ENCODE measurements at places on chromosomes 11 and 22.
A peak's percentile ranks its signal among the peaks of the same experiment; 100 is the strongest.

DNA sequence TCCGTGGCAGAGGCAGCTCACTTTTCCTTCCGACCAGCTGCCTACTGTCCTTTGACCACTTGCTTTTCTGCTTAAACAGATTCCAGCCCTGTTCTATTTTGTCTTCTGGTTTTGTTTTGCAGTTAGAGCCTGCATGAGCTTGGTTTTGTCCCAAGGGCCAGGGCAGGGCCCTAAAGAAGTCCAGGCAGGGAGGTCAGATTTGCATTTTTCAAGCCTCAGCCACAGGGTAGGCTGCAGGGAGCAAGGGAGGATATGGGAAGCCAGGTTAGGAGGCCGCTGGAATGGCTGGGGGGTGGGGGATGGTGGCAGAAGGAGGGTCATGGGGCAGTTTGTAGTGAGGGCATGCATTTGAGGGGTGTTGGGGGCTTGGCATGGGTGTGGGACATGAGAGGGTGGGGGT, 23.1 kb downstream of the FADD start:
- no peak for DNase-seq
- no peak overlapping the region for H3K27ac ChIP-seq
- no peak overlapping the region for H3K4me3 ChIP-seq
- no peaks in the 10 kb centered on the region for H3K4me1 ChIP-seq

GRCh38 chr22:30871391-30872284, 96.9 kb downstream of the MORC2 start:
- H3K4me3 ChIP-seq: no peak overlapping the region
- H3K36me3 ChIP-seq: no peaks in the 10 kb centered on the region
- no peak overlapping the region for H3K27ac ChIP-seq
- peaks cover 1% of the 10 kb centered on the region for H3K4me1 ChIP-seq

GRCh38 chr11:112085822-112086421, 634 bp downstream of the TIMM8B start:
- peaks cover 37% of the 10 kb centered on the region for H3K36me3 ChIP-seq
- peak overlapping the region; percentile 100 for H3K4me3 ChIP-seq
- H3K27me3 ChIP-seq: no peaks in the 10 kb centered on the region
- DNase-seq: no peak
- H3K4me1 ChIP-seq: peaks cover 31% of the 10 kb centered on the region
- peak overlapping the region; percentile 98 for H3K27ac ChIP-seq

DNA sequence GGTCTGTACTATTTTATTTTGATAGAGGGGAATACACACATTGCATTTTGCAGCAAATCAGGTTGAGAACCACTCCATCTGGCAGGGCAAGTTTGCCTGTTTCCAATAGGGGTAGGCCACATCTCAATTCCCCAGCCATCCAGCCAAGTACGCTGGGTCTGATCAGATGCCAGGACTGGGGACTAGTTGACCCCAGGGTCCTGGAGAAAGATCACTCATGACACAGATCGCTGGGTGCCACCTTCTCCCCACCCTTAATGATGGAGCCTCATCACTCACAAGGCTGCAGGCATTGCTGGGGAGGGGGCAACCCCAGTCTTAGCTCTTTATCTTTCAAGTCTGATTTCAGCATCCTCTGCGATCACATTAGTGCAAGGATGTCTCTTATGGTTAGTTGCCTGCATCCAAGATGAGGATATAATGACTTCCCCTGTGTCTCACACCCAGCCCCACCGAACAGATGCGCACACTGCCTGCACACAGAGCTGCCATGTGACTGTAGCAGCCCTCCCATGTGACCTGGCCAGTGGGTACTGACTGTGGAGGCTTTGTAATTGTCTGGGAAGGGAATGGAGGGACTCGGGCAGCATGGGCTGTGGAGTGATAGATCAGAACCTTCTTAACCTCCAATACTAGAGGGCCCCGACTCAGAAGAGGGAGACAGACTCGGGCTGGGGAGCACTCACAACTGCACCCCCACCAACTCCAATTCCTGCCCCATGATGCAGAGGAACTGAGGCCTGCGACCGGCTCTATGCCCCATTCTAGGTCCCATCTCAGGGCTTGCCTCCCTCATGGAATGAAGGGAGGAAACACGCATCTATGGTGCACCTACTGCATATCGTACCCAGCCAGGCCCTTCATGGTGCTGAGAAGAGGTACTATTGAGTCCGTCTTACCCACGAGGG, 155.8 kb downstream of the DSCAML1 start:
- peaks cover 2% of the 10 kb centered on the region for H3K4me1 ChIP-seq
- no peak overlapping the region for H3K4me3 ChIP-seq
- H3K36me3 ChIP-seq: no peaks in the 10 kb centered on the region

GRCh38 chr22:35705141-35705540, 12.5 kb upstream of the APOL5 start:
- no peaks in the 10 kb centered on the region for H3K36me3 ChIP-seq
- H3K4me3 ChIP-seq: no peak overlapping the region
- no peak for DNase-seq
- H3K4me1 ChIP-seq: peaks cover 2% of the 10 kb centered on the region

GRCh38 chr11:64453466-64453865, 94.5 kb downstream of the RPS6KA4 start:
- H3K4me1 ChIP-seq: peaks cover 8% of the 10 kb centered on the region
- H3K27ac ChIP-seq: no peak overlapping the region
- H3K36me3 ChIP-seq: no peaks in the 10 kb centered on the region
- peaks cover 56% of the 10 kb centered on the region for H3K27me3 ChIP-seq
- DNase-seq: no peak

GRCh38 chr22:24331468-24332440, 61.1 kb downstream of the SPECC1L start:
- H3K27ac ChIP-seq: no peak overlapping the region
- H3K36me3 ChIP-seq: peaks cover 15% of the 10 kb centered on the region
- no peaks in the 10 kb centered on the region for H3K4me1 ChIP-seq
- no peak for DNase-seq
- no peaks in the 10 kb centered on the region for H3K27me3 ChIP-seq
- H3K4me3 ChIP-seq: no peak overlapping the region

GRCh38 chr11:34044664-34045485, 6.7 kb upstream of the CAPRIN1 start:
- DNase-seq: no peak
- peaks cover 2% of the 10 kb centered on the region for H3K4me1 ChIP-seq
- H3K27ac ChIP-seq: peak overlapping the region; percentile 4

- no peaks in the 10 kb centered on the region for H3K27me3 ChIP-seq
- peak overlapping the region; percentile 59 for H3K27ac ChIP-seq
- no peak overlapping the region for H3K4me3 ChIP-seq
- DNase-seq: no peak
Observed at GRCh38 chr11:45158210-45158731, 11.8 kb downstream of the PRDM11 start.

GRCh38 chr11:113468726-113469345, 6.4 kb downstream of the DRD2 start:
- H3K4me3 ChIP-seq: no peak overlapping the region
- peaks cover 54% of the 10 kb centered on the region for H3K27me3 ChIP-seq
- H3K36me3 ChIP-seq: no peaks in the 10 kb centered on the region
- H3K4me1 ChIP-seq: no peaks in the 10 kb centered on the region

DNA sequence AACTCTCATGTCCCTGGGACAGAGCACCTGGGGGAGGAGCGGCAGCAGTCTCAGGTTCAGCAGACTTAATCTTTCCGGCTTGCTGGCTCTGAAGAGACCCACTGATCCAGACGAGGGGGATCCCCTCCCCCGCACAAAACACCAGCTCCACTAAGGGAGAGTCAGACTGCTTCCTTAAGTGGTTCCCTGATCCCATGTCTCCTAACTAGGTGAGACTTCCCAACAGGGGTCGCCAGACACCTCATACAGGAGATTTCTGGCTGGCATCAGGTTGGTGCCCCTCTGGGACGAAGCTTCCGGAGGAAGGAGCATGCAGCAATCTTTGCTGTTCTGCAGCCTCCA, 157.2 kb upstream of the TMEM45B start:
- no peak overlapping the region for H3K27ac ChIP-seq
- H3K27me3 ChIP-seq: peaks cover 4% of the 10 kb centered on the region
- no peak for DNase-seq
- H3K4me1 ChIP-seq: peaks cover 8% of the 10 kb centered on the region
- no peak overlapping the region for H3K4me3 ChIP-seq

GRCh38 chr22:21032868-21033688, 717 bp upstream of the SLC7A4 start:
- H3K27ac ChIP-seq: no peak overlapping the region
- peaks cover 37% of the 10 kb centered on the region for H3K27me3 ChIP-seq
- H3K4me1 ChIP-seq: no peaks in the 10 kb centered on the region
- H3K36me3 ChIP-seq: no peaks in the 10 kb centered on the region
- H3K4me3 ChIP-seq: peak overlapping the region; percentile 61

GRCh38 chr22:31676700-31677099, 14.7 kb upstream of the PISD start:
- no peaks in the 10 kb centered on the region for H3K27me3 ChIP-seq
- peak overlapping the region; percentile 92 for H3K27ac ChIP-seq
- H3K4me3 ChIP-seq: peak overlapping the region; percentile 78
- H3K4me1 ChIP-seq: no peaks in the 10 kb centered on the region

- H3K36me3 ChIP-seq: peaks cover 2% of the 10 kb centered on the region
- H3K4me1 ChIP-seq: no peaks in the 10 kb centered on the region
- H3K27ac ChIP-seq: no peak overlapping the region
- H3K4me3 ChIP-seq: no peak overlapping the region
Observed at GRCh38 chr22:47248925-47249324, 486.5 kb downstream of the TBC1D22A start.

GRCh38 chr11:113372309-113372708, 15.3 kb upstream of the ANKK1 start:
- H3K4me1 ChIP-seq: peaks cover 7% of the 10 kb centered on the region
- no peaks in the 10 kb centered on the region for H3K27me3 ChIP-seq
- H3K36me3 ChIP-seq: peaks cover 8% of the 10 kb centered on the region
- H3K27ac ChIP-seq: no peak overlapping the region

DNA sequence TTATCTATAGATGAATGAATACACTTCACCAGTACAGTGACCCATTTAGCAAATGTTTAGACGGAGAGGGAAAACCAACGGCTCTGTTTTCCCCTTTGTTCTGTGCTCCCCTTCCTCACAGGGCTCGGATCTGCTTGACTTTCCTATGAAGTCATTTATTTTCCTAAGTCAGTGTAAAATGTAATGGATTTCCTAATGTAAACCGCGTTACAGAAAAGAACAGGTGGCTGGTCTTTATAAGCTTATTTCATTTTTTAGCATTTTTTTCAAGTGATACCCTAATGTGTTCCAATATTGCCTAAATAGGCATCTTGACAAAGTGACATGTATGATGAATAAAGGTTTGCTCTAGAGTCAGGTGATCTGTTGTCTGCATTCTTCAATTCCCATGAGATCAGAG, 207.5 kb downstream of the PGR start:
- peaks cover 4% of the 10 kb centered on the region for H3K4me1 ChIP-seq
- H3K4me3 ChIP-seq: no peak overlapping the region
- H3K36me3 ChIP-seq: no peaks in the 10 kb centered on the region
- DNase-seq: no peak
- H3K27me3 ChIP-seq: no peaks in the 10 kb centered on the region
- H3K27ac ChIP-seq: no peak overlapping the region

DNA sequence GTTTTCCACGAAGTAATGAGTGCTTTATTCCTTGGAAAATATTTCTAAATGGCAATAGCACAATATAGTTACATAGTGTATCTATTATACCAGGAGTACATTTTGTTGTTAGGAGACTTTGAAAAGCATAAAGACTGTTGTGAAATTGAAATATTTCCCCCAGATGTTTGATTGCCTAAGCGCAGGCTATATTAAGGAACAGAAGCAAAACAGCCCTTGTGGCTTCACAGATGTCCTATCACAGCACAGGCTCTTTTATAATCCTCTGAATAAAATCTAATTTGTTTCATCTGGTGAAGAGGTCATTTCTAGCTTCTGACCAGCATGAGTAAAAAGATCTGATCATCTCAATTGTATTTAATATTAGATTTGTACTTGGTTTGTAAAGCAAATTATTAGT, 48.2 kb downstream of the BSX start:
- no peak overlapping the region for H3K4me3 ChIP-seq
- H3K27ac ChIP-seq: no peak overlapping the region
- H3K27me3 ChIP-seq: peaks cover 6% of the 10 kb centered on the region
- no peak for DNase-seq

- H3K36me3 ChIP-seq: peaks cover 7% of the 10 kb centered on the region
- no peak for DNase-seq
- H3K4me1 ChIP-seq: no peaks in the 10 kb centered on the region
- no peaks in the 10 kb centered on the region for H3K27me3 ChIP-seq
Observed at GRCh38 chr11:121630041-121630440, 177.3 kb upstream of the SORL1-AS1 start.

- H3K27ac ChIP-seq: no peak overlapping the region
- H3K27me3 ChIP-seq: peaks cover 23% of the 10 kb centered on the region
- H3K4me1 ChIP-seq: peaks cover 15% of the 10 kb centered on the region
- no peak for DNase-seq
Observed at GRCh38 chr22:39148727-39149535, 3.5 kb downstream of the CBX7 start.

DNA sequence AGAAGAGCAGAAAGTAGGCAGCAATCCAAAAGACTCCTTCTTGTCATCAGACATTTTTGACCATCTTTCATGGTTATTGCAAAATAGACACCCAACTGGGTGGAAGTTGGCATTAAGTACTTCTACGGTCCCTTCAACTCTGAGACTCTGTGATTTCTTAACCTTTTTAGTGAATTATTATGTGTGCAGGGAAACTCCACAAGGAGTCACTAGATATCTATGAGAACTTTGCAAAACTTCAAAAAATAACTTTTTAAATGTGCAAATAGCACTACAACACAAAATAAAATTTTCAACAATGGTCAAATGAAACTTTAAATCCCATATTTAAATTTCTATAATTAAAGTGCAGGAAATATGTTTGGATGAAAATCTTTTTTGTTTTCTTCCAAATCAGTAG, 88.7 kb downstream of the SLC17A6 start:
- no peaks in the 10 kb centered on the region for H3K27me3 ChIP-seq
- H3K27ac ChIP-seq: no peak overlapping the region
- H3K4me3 ChIP-seq: no peak overlapping the region
- DNase-seq: no peak

DNA sequence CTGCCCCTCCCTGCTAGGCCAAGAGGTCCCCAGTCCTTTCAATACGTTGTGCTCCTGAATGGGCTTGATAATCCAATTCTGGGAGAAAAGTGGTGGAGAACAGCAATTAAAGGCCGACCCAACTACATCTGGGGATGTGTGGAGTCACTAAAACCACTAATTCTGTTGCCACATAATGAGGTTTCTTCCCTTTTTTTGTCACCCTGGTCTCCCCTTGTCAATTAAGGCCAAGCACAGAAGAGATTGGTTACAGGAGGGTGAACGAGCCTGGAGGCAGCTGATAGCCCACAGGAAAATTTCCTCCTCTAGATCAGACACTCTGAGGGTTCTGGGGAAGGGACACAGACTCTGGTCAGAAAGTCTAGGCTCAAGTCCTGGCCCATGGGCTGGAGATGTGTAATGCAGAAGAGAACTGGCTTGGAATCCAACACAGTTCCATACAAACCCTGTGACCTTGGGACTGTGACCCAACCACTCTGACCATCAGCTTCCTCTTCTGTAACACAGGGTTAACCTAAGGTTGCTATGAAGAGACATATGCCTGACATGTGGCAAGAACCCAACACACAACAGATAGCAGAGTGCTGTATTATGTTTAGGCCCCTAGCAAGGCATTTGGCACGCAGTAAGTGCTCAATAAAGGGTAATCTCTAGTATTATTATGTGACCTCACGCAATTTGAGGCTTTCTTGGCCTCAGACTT, 146.4 kb downstream of the CHST1 start:
- no peaks in the 10 kb centered on the region for H3K36me3 ChIP-seq
- peaks cover 6% of the 10 kb centered on the region for H3K27me3 ChIP-seq
- no peaks in the 10 kb centered on the region for H3K4me1 ChIP-seq
- DNase-seq: no peak

GRCh38 chr22:33726294-33726734, 194.0 kb downstream of the LARGE1 start:
- H3K36me3 ChIP-seq: peaks cover 13% of the 10 kb centered on the region
- H3K4me1 ChIP-seq: peaks cover 22% of the 10 kb centered on the region
- H3K4me3 ChIP-seq: no peak overlapping the region
- DNase-seq: no peak

All from progenitor cell of endocrine pancreas (in vitro differentiated cells).